ENCODE measurements at places on chromosomes 5 and 9. TPM values are rescaled to one million over a fixed set of nuclear protein-coding genes. Genes with fewer than 3 reads are reported as not detected.
A peak's percentile ranks its signal among the peaks of the same experiment; 100 is the strongest.

DNA sequence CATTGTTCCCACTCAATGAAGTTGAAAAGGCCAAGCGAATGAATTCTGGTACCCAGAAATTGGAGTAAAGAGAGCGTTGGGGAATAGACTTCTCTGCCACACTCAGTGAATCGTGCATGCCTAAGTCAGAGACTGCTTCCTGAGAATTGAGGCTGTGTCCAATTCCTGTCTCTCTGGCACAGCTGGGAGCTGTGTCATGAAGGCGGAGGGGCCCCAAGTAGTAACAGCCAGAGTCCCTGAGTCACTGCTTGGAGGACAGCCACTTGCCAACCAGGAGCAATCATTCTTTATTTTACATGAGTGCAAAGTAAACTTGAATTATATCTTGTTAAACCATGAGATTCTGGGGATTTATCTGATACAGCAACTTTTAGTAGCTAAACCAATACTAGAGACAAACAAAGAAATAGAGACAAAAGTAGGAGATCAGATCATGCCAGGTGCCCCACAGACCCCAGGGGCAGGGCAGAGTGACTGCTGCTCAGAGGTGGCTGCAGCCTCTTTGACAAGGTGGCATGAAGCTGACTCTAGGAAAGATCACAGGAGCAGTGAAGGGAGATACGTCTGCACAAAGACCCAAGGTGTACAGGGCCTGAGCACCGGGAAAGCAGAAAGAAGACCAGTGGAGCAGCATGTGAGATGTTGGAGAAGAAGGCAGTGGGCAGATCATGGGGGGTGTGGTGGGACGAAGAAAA, 246.0 kb downstream of the GADD45G start:
- no peak for DNase-seq

GRCh38 chr5:89437450-89438435, 554.8 kb upstream of the MEF2C start:
- DNase-seq, result no peak

GRCh38 chr9:78601957-78602565, 305.1 kb downstream of the PSAT1 start:
- DNase-seq, result peak; percentile 55

The SOX30 gene
- total RNA-seq, result 0.15 TPM

GRCh38 chr9:128384801-128385495, 13.8 kb downstream of the URM1 start:
- no peak for DNase-seq

The CNTLN gene
- total RNA-seq, result 7.4 TPM

Data from endothelial cell (in vitro differentiated cells).